Stimulated activated CD4-positive, alpha-beta T cell treated with anti-CD3 and anti-CD28 coated beads, Interleukin-15, amount 100 ng/mL, for 24 hours (primary cell): ENCODE measurements at places on chromosomes 2 and 18.

DNA sequence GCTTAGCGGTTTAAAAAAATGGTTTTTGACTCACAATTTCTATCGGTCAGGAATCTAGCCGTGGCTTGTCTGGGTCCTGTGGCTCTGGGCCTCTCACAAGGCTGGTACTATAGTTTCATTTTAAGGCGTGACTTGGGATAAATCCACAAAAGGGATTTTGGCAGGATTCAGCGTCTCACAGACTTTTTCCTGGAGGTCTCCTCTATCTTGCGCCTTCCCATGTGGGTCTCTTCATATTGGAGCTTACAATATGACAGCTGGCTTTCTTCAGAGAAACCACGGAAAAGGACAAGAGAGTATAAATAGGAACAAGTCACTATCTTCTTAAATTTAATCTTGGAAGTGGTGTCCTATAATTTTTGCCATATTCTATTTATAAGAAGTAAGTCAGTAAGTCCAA, 250.5 kb downstream of the DSC3 start:
- DNase-seq = no peak

GRCh38 chr2:157055660-157056199, 201.8 kb upstream of the GALNT5 start:
- DNase-seq = no peak

GRCh38 chr2:137689549-137689948, 274.7 kb upstream of the HNMT start:
- no peak for DNase-seq

DNA sequence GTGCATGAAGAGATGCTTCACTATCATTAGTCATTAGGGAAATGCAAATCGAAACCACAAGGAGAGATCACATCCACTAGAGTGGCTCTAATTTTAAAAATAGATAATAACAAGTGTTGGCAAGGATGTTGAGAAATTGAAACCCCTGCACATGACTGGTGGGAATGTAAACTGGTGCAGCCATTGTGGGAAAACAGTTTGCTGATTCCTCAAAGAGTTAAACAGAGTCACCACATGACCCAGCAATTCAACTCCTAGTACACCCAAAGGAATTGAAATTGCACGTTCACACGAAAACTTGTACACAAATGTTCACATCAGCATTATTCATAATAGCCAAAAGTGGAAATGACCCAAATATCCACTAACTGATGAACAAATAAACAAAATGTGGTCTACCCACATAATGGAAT, 179.5 kb downstream of the BCL2 start:
- no peak for DNase-seq

DNA sequence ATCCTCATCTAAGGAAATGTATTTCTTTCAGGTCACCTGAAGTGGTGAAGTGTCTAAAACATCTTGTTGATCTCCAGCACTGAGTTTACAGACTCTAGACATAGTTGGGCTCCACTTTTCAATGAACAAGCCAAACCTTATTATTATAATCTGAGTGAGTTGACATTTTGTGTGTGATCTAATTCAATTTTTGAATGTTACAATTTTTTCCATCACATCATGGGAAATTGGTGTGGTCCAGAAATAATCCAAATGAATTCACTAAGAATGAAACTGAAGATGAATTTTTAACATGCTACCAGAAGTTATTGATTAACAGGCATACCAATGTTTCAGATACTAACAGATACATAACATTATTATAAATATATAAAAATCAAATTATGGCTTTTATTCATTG, 75.6 kb upstream of the EFEMP1 start:
- DNase-seq = no peak

DNA sequence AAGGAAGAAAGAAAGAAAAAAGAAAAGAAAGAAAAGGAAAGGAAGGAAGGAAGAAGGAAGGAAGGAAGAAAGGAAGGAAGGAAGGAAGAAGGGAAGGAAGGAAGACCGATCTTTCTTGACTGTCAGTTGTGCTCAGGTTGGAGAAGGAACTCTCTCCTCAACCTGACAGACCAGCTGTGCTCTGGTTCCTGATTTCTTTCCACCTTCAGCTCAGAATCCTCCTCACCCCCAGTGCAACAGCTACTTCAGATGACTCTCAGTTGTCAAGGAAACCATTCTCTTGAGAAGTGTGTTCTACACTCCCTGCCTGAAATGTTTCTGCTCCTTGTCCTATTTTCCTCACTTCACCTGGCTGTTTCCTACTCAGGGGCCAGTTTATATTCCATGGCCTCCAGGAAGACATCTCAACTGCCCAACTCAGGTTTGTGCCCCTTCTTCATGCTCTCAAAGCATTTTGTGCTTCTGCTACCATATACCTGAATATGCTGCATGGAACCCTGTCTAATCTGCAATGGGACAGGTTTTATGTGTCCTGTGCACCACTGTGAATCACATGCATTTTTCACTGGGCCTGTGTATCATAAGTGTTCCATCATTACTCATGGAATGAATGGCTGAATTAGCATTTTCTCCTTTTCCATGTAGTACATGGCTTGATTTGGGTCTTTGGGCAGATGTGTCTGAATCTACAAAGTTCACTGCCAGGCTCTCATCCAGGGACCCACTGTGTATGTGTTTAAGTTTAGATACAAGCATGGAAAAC, 32.8 kb upstream of the DOCK10 start:
- DNase-seq = no peak

DNA sequence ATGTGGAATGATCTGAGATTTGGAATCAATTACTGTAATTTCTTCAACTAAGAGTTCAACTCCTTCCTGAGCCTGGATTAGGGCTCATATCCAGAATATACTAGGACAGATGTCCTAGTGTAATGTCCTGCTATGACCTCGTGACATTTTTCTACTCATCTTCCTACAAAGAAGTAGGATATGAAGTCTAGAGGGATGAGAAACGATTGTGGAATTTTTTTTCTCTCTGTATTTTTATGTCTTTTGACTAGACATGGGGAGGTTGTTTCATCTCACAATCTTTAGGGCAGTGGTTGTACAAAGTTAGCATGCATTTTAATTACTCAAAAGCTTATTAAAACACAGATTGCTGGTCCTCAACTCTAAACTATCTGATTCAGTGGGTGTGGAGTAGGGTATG, 203.0 kb downstream of the PARD3B start:
- DNase-seq = no peak

DNA sequence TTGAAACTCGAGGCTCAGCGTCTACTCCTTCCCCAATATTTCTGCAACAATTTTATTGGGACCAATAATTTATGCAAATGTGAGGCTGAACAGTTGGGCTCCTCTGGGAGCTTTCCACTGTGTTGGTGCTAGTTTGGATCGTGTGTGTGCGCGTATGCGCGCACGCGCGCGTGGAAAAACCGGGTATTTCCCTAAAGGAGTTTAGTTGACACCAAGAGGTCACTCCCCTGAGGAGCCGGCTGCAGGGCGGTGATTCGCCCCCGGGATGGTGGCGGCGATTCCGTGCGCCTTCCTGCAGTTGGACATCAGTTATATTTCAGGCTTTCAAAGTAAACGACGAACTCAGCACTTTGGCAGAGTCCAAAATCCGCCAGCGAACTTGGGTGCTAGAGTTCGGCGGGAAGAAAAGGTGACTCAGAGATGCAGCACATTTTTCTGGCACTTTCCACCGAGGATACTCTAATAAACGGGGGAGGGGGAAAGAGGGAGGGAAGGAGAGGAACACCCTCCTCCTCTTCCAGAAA, 186.5 kb upstream of the FANCL start:
- peak; percentile 7 for DNase-seq

- DNase-seq = no peak
Observed at GRCh38 chr18:46751882-46752281, 5.0 kb downstream of the ST8SIA5 start.

DNA sequence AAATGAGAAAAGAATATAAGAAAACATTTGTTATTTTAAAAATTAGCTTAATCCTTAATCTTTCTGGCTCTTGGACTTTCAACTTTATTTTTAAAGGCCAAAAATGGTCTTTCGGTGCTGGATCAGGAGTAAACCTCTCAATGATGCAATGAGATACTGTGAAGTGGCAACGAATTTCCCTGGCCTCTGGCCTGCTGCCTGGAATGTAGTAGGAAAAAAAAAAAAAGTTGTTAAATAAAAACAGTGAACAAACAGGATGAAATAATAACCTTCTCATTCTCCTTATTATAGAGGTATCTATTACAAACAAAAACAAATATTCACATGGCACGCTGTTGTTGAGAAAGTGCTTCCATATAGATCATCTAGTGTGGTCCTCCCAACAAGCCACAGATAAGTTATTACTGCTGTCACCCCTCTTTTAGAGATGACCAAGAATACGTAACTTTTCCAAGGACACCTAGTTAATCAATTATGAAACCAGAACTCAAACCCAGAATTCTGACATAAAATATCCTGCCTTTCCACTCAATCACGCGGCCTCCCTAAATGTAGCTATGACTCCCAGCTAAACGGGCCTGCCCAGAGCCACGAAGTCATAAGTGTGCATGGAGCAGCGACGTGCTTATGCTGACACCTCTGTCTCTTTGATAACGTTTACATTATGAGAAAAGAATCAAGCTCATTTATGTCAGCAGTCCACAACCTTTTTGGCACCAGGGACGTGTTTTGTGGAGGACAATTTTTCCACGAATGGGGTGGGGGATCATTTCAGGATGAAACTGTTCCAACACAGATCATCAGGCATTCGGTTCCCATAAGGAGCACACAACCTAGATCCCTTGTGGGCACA, 170.9 kb downstream of the BCL2 start:
- no peak for DNase-seq

DNA sequence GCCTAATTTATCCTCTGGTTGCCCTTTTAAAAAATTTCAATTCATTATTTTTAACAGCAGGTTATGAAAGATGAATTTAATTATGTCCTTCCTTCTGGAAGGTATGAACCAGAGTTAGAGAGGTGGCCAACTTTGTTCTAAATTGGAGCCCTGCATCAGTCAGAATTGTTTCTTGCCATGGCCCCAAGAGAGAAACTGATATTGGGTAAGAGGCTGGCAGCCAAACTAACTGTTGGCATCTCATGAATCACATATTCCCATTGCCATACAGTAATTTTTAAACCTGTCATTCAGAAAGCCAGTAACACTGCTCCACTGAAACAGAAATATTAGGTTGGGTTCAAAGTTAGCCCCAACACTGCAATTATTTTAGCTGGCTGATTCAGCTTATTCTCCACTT, 67.4 kb downstream of the SMAD2 start:
- DNase-seq = no peak

- no peak for DNase-seq
Observed at GRCh38 chr2:220648628-220649027, 923.5 kb downstream of the EPHA4 start.

GRCh38 chr2:37201208-37201607, 4.9 kb downstream of the CEBPZOS start:
- DNase-seq = no peak
